Stimulated activated CD8-positive, alpha-beta memory T cell treated with anti-CD3 and anti-CD28 coated beads, Interleukin-4, amount 100 ng/mL, for 1 hour (primary cell): ENCODE measurements at places on chromosomes 1 and 21.

DNA sequence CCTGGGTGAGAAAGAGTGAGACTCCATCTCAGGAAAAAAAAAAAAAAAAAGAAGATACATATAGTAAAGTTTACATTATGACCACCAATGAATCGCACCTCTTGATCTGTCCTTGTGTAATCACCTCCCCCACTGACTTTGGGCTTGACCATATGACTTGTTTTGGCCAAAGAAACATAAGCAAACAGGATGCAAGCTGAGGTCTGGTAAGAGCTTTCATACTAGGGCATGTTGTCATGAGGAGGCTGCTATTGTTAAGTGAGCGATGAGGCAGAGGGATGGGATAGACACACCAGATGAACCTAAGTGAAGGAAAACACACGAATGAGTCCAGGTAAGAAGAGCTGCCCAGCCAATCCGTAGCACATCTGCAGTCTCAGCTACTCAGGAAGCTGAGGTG is 10.7 kb downstream of the ENAH start:
- DNase-seq = no peak

DNA sequence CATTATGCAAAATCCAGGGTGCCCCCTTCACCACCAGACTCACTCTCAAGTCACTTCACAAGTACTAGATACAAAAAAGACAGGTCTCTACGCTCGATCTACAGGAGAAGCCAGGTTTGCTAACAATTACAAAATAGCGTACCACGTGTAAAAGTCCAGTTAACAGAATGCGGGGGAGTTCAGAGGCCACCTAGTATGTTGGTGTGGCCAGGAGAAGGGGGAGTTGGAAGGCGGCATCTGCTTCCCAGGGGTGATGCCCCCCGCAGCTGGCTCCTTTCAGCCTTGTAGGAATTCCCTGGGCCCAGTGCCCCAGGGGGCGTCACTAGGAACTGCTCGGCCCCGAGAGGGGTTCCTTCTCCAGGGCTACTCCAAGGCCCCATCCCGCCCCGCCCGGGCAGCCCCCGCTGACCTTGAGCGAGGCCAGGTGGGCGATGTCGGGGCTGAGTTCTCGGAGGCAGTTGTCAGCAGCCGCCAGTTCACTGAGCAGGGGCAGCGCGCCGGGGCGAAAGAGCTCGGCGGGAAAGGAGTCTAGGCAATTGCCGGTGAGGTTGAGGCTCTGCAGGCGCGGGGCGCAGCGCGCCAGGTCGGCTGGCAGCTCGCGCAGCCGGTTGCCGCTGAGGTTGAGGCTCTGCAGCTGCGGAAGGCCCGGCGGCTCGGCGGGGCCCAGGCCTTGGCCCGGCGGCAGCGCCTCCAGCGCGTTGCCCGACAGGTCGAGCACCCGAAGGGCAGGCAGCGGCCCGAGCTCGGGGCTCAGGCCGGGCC is 664 bp downstream of the LRRC47 start:
- DNase-seq = no peak

DNA sequence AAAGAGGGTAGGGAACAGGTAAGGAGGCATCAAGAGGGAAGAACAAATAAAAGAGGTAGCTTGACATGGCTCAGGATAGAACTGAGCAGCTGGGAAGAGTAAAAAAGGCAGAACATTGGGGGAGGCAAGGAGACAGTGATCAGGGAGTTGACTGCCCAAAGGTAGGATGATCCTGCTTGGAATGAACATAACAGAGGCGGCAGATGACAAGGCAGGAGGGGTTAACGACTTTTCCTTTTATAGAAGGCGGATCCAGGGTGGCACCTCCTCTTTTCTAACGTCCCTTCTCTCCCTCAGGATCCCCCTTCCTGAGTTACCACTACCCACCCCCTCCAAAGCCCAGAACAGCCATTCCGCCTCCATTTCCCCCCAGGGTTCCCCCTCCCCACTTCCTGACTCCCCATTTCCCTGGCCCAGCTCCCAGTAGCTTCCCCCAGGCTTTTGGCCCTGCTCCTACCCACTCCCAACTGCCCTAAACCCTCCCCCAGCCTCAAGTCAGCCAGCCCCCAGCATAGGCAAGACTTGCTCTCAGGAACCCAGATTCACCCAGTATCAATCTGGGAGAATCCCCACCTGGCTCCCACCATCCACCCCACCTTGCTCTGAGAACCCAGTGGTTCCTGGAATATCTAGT is 769 bp upstream of the ADAMTS4 start:
- no peak for DNase-seq

GRCh38 chr1:215660259-215660658 is 93.2 kb downstream of the KCTD3 start:
- no peak for DNase-seq

DNA sequence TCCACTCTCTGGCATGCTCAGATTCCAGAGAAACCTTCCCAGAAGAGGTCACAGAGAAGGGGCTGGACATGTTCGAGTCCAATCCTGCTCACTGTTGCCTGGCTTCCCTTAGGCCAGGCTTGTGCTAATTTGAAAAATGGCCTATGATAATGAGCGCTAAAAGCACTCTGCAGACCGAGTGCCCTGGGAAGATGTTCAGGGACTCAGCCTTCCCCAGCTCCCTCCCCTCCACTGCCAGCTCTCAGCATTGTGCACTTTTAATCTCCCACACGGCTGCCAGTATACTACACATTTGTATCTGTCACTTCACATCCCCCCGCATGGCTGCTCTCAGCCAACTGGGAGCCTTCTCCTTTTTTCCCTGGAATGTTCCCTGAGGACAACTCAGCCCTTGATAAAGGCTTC is 24.1 kb downstream of the FAM163A start:
- no peak for DNase-seq

DNA sequence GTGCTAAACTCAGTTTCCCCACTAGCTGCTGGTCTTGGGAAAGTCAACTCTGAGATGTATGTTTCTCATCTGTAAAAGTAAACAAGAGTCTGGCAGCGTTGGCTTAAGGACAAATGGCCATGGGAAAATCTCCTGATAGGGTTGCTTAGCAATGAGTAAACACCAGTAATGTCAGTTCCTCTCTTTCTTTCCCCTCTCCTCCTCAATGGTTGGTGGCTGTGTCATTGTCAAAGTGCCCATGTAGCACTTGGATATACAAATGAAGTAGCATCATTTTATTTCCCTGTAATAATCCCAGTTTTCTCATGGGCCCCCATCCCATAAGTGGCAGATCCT is 2.2 kb upstream of the FYB2 start:
- DNase-seq = no peak

- DNase-seq = peak; percentile 70
These were observed 64.0 kb downstream of the SLC19A1 start for GRCh38 chr21:45478115-45478801.

- DNase-seq = no peak
These were observed 44.2 kb upstream of the MAB21L3 start for GRCh38 chr1:116066868-116067565.

- DNase-seq = no peak
These were observed 83.5 kb upstream of the HIVEP3 start for GRCh38 chr1:42002220-42002619.

GRCh38 chr1:166695115-166695514 is 144.2 kb upstream of the POGK start:
- no peak for DNase-seq

DNA sequence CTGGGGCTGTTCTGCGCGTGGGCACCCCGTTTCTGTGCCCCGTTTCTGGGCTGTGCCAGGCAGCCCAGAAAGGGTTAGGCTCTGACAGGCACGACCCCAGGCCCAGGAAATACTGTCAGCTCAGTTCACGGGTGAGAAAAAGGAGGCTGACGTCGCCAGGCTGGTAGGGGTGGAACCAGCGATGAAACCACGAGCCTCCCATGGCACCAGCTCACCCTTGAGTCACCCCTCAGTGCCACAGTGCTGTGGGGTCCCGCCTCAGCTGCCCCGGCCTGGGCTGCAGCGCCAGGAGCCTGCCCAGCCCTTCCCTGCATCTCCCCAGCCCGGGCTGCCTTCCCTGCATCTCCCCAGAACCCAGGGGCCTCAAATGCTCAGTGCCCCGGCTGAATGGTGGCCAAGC is 11.5 kb downstream of the MEGF6 start:
- no peak for DNase-seq

DNA sequence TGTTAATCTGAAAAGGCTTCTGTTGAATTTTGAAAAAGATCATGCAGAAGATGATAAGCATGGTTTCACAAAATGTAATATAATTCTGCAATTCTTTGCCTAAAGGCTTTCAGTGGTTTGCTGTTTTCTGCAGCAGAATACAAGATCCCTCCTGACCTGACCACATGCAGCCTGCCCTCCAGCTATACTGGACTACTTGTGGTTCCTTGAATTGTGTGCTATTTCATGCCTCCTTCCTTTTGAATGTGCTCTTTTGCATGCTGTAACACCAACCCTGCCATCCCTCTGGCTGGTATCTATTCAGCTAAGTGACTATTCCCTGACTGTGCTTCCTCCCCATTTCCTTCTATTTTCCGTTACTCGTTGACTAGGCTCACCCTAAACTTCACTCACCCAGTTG is 55.5 kb downstream of the CACNA1E start:
- no peak for DNase-seq

DNA sequence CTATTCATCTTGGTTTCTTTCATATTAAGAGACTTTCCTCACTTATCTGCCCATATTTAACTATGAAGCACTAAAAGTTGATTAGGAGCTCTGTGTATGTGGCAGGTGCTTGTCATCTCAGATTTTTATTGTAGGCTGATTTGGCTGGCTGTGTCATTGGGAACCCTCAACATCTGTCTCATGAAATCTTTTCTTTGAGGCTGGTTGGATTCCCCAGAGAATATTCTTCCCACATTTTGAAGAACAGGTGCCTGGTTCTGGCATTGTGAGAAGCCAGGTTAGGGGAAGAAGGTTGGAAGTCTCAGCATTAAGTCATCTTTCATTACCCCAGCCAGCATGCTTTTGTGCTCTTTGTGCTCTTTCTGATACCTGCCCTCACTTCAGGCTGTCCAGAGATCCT is 37.1 kb downstream of the EEIG2 start:
- DNase-seq = no peak

DNA sequence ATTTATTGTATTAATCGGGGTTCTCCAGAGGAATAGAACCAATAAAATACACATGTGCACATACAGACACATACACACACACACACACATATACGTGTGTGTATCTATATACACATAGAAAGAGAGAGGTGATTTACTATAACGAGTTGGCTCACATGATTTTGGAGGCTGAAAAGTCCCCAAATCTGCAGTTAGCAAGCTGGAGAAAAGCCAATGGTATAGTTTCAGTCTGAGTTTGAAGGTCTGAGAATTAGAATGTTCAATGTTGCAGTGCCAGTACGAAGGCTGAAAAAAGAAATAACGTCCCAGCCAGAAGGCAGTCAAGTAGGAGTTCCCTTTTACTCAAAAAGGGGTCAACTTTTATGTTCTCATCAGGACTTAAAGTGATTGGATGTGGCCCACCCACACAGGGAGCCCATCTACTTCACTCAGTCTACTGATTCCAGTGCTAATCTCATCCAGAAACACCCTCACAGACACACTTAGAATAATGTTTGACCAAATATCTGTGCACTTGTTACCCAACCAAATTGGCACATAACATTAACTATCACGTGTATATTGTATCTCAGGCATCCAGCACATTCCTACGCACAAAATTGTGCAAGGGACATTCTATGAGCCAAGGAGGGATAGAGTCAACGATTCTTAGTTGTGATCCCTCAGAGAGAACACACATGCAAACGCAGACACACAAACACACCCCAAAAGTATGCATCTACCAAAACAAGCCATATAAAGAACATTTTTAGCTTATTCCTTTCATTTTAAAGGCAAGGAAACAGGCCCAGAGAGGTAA is 195.5 kb upstream of the DUSP10 start:
- no peak for DNase-seq

DNA sequence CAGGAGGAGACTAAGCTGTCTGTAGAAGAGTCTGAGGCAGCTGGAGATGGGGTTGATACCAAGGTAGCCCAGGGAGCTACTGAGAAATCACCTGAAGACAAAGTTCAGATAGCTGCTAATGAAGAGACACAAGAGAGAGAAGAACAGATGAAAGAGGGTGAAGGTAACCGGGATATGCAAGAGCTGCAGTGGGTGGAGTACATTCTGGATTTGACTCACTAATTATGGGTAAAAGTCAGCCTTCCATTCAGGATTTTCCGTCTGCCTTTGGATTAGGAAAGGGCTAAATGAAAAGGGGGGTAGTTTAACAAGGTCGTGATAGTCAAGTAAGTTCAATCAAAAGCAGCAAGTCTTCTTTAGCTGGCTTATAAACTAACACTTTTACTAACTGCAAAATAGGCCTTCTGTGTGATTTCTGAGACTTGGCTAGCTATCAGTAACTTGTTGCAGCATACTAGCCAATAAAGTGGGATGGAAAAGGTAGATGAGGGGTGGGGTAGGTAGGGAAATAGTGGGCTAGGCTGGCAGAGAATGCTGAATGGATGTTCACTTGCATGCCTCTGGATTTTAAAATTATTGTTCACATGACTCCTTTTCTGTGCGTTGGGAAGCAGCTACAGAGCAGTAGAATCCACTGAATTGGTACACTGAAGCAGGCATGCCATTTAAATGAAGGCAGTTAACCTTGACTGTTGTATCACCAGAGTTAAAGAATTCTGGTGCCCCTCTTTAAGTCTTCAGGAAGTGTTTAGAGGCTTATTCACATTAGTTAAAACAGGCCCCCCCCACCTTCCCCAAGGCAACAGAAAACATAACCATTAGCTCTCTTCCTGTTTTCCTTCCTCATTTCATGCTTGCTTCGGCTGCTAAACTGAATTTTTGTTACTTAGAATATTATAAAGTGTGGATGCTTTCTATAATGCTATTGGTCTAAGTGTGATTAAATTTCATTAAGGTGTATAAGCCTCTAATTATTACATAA is 15.4 kb downstream of the CCDC17 start:
- no peak for DNase-seq

GRCh38 chr1:246099570-246099969 is 407.5 kb downstream of the SMYD3 start:
- no peak for DNase-seq

DNA sequence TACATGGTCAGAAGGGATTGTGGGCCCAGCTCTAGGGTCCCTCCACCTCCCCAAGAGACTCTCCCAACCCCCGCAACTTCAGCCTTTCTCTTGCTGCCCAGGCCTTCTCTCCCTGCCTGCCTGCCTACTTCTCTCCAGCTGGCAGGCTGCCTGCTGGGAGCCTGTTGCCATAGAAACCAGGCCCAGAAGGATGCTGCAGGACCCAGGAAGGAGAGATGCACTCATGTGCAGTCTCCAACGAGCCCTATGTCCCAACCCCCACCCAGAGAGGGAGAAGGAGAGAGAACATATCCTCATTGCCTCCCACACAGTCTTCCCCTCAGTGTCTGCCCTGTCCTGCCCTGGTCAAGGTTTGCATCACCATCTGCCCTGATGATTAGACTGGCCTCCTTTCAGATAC is 10.8 kb upstream of the SMIM12 start:
- no peak for DNase-seq
